Aorta (tissue), 5 donors: ENCODE measurements at places on chromosomes 3 and 15.

DNA sequence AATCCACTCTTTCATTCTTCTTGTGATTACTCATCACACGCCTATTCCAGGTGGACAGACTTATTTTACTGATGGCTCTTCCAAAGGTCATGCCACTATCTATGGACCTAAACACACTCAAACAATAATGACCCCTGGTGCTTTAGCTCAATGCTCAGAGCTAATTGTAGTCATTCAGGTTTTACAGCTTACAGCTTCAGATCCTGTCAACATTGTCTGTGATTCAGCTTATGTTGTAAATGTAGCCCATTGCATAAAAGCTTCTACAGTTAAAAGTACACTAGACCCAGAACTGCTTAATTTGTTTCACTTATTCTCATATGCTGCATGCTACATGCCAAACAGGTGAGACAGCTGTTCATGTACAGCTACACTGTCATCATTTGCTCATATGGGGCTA is 49.2 kb downstream of the LSM3 start:
- no peak for DNase-seq

DNA sequence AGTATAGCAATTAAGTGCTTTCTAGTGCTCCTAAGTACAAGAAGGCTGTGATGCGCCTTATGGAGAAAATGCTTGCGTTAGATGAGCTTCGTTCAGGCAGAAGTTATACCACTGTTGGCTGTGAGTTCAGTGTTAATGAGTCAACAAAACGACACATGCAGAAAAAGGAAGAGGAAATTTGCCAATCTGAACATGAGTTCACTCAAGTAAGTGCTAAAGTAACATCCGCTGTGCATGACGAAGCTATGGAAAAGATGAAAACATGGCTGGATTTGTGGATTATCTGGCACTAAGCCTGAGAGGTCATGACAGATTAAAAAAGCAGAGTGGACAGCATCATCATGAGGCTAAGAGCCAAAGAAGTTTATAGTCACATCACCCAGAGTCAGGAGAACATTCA is 36.9 kb downstream of the SH3BP5 start:
- no peak for DNase-seq

DNA sequence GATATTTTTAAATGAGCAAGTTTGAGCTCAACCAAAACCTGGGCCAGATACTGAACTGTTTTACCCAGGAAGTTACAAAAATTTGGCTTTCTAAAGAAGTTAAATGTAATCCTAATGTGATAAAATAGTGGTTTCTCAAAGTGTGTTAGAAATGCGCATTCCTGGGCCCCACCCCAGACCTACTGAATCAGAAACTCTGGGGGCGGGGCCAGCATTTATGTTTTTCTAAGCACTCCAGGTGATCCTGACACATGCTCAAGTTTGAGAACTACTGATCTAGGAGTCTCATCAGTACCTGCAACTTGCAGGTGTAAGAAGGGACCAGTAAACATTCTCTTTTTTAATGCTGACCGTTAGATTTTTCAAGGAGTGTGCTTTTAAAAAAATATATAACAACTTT is 190.6 kb downstream of the VPS13C start:
- no peak for DNase-seq

DNA sequence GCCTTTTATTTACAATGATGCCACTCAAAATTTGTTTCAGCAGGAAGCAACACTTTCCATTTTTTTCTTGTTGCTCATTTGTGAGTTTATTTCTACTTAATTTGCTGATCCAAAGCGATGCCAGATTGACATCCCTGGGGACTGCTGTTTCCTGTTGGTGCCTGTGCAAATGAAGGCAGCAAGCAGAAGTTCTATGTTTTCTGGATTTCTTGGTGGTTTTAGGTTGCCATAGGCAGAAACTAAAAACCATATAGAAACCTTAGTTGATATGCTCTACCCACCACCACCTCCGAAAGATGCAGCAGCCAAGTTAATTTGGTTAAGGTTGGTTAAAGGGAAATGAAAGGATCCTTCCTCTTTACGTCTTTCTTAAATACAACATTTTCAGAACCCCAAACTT is 356.2 kb downstream of the RBMS3 start:
- DNase-seq, result no peak

DNA sequence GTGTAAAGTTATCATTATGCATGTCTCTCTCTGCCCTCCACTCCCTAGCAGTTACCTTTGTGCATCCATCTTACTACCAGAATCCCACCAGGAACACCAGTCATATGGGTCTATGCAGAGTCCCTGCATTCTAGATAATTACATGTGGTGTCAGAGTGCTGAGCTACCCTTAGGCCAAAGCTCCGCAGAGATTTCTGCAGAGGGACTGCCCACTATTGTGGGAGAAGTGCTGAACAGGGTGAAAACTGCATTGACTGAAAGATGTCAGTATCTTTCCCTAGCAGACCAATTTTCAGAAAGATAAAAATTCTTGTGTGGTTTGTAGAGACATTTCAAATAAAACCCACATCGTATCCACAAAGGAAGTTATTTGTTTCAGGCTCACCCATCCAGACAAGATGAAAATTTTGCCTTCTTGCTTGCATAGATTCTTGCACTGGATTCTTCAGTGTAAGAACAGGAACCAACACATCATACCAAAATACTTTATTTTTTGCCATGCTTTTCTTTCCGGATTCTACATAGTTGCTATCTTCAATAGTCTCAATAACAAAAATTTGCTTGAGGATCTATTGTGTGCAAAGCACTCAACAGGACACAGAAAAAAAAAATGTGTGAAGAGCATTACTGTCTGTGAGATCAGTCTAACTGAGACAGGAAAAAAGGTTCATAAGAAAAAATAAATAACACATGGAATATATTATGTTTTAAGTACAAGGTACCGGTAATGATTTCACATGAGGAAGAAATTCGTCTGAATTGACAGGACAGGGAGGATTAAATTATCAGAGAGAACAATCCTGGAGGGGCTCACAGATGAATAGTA is 32.0 kb upstream of the CCDC80 start:
- no peak for DNase-seq

- no peak for DNase-seq
Observed at GRCh38 chr3:157428853-157429252, 7.8 kb upstream of the PTX3 start.

GRCh38 chr3:120442975-120443517 is 7.7 kb downstream of the FSTL1 start:
- DNase-seq, result no peak

DNA sequence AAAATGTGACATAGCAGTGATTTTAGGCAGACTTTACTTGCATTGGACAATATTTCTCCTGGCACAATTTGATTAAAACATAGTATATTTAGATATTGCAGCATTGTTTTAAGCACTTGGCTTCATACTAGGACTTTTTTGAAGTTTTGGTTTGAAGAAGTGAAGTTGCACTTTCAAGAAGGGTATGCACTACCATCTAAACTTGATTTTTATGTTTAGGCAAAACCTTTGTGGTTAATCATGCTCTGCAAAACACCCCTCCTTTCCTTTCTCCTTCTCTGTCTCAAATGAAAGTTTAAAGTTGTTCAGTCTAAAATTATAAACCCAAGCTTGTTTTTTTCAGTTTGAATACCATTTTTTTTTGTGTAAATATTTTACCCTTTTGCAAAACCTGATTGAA is 173.8 kb downstream of the TCF12 start:
- DNase-seq, result no peak

- peak; percentile 49 for DNase-seq
Observed at GRCh38 chr15:72306211-72306785, 13.7 kb downstream of the CELF6 start.

- DNase-seq, result no peak
Observed at GRCh38 chr3:157530637-157531300, 27.6 kb upstream of the VEPH1 start.
